ENCODE measurements at places on chromosomes 12 and 14.
A peak's percentile ranks its signal among the peaks of the same experiment; 100 is the strongest.

- DNase-seq, result peak; percentile 39
These were observed 99.6 kb downstream of the APAF1 start for GRCh38 chr12:98744680-98745079.

DNA sequence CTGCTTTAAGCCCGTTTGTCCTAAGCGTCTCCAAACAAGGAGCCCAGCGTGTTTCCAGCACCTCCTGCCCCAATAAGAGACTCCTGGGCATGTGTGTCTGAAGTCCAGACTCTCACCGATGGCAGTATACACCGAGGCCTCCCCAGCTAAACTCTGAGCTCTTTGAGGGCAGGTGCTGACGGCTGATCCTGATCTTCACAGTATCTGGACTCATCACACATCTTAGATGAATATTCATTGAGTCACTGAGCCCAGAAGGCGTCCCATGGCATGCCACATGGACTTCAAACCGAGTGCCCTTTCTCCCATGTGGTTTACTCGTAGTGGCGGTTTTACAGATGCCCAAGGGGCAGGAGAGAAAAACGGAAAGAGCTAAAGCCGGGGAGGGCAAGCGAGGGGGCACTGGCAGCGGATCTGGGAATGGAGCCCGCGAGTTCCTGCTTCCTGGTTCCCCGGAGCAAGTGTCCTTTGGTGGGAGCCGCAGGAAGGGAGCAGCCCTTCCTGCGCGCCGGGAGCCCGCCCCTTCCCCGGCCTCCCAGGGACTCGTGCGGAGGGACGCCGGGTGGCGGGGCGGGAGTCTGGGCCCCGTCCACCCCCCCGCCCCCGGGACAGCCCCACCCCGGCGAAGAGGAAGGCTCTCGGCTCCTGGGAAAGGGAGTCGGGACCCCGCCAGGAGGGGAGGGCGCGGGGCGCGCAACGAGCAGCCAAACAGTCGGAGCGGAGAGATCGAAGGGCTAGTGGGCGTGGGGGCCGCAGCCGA is 585 bp upstream of the TEAD4 start:
- no peak for DNase-seq

- DNase-seq, result peak; percentile 77
These were observed 560 bp downstream of the LGALS3 start for GRCh38 chr14:55129428-55130195.

DNA sequence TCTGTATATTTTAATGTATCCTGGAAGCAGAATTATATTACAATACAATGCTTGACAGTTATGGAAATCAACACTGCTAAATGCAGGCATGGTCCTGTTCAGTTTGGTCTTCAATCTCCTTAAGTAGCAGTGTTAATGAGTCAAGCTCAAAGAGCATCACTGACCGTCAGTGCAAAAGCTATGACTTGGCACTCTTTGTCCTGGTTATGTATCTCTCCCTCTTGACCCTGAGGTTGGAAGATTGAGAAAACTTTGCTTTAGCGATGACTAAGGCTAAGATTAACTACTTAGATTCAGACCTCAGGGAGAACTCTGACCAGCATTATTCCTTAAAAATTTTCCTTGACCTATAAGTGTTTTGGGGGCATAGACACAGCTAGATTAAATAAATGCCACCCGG is 10.9 kb downstream of the CLEC7A start:
- no peak for DNase-seq

- DNase-seq, result no peak
These were observed 31.4 kb downstream of the PPFIBP1 start for GRCh38 chr12:27555361-27555760.

GRCh38 chr14:92759679-92760523 is 11.5 kb upstream of the LGMN start:
- no peak for DNase-seq

DNA sequence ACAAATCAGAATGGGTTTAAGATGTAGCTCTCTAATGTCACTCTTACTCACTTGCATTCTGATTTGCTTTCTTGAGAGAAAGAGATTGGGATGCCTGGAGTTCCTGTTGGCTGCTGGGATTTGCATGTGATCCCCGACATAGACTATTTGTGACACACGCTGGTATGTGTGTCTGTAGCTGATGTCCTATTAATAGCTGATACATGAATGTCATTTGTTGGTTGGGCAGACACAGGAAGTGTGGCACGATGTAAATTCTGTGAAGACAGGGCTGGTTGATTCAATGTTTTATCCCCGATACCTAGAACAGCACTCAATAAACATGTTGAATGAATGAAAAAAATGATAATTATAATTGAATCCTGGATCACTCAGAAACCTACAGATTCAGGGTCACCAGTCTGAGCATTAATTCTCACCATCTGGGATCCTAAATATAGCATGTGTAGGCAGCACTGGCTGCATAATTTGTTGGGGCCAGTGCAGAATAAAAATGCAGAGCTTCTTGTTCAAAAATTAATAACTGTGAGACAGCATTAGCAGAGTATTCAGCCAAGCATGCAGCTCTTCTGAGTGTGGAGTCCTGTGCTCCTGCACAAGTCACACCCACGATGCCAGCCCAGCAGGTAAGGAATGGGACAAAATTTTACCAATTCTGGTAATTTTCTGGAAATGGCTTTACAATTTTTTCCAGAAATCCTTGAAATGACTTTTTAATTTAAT is 35.5 kb upstream of the SOCS2 start:
- no peak for DNase-seq

GRCh38 chr14:95503365-95504134 is 12.9 kb downstream of the SYNE3 start:
- DNase-seq, result no peak

- DNase-seq, result no peak
These were observed 29.2 kb downstream of the ZC3H14 start for GRCh38 chr14:88592031-88592430.

DNA sequence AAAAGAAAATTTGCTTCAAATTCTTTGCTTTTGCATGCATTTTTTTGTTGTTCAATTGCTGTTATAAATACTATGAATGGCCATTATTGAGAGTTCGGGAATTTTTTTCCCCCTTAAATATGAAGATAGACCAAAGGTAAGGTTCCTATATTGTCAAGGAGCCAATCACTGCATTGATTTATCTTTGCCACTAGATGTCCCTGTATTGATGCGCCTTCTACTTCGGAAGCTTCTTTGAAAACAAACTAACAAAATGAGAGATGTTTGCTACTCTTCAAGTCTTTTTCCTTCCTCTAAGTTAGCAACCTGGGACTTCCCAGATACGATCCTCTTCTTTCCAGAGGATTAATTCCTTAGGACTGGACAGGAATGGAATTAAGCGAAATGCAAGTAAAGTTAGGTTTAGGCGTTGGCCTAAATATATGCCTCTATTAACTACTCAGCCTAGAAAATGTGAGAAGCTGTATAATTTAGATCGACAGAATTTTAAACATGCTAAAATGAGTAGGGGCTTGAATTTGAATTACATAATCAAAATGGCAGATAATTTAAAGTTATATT is 318.1 kb downstream of the AEBP2 start:
- DNase-seq, result peak; percentile 9

DNA sequence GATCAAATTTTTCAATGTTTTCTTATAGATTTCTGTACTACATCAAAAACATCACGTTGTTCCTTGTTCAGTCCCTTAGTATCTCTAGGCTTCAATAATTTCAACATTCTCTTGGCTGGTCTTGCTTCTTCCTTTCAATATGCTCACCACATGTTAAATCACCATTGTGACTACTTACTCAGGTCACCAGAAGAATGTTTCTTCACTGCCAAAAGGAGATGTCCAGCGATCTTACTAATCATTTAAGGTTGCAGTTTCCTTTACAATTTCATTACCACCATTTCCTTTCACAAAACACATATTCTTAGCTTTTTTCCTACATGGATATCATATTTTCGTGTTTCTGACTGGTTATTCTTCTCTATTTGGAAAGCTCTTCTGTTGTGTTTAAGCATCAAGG is 363.8 kb downstream of the NAV3 start:
- DNase-seq, result no peak

DNA sequence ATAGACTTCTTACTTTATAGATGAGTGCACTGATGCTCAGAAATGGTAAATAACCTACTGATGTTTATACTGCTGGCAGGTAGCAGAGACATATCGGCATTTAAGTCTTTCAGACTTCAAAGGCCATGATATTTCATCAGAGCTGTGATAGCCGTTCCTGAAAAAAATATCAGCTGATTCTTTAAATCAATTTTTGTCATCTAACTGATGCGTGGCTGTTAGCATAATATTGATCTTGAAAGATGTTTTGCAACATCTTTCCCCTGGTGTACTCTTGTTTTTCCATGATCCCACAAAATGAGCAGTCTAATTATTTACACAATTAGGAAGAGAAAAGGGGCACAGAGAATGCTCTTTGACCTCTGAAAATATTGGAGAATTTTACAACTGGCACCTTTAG is 1.6 kb upstream of the SLCO1B1 start:
- no peak for DNase-seq

GRCh38 chr12:50174971-50175715 is 8.0 kb upstream of the CERS5 start:
- peak; percentile 71 for DNase-seq

- DNase-seq, result no peak
These were observed 8.8 kb downstream of the PTPN6 start for GRCh38 chr12:6959805-6960592.

DNA sequence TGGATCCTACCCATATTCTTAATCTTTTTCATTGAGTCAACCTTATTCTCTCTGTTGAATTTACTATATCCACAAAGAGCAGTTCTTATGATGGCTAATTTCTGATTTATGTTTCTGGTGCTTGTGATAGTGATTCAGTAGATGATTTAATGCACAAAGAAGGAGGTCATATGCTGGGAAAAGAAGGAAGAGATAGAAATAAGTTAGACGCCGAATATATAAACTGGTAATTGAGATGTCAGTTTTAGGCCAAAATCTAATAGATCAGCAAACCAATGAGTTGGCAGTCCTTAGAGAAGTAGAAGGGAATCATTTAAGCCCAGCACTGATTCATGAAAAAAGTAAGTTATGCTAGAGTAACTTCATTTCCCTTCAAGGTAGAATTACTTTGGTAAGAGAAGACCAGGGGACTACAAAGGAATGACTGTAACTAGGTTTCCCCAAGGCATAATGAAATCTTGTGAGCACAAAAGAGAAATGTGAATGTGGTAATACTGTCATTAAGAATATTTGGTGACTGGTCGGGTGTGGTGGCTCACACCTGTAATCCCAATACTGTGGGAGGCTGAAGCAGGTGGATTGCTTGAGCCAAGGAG is 132.4 kb downstream of the TGFB3 start:
- DNase-seq, result no peak

GRCh38 chr12:56546680-56547079 is 25.1 kb downstream of the RBMS2 start:
- DNase-seq, result no peak

GRCh38 chr14:60008042-60008441 is 83.7 kb upstream of the PCNX4 start:
- DNase-seq, result no peak

DNA sequence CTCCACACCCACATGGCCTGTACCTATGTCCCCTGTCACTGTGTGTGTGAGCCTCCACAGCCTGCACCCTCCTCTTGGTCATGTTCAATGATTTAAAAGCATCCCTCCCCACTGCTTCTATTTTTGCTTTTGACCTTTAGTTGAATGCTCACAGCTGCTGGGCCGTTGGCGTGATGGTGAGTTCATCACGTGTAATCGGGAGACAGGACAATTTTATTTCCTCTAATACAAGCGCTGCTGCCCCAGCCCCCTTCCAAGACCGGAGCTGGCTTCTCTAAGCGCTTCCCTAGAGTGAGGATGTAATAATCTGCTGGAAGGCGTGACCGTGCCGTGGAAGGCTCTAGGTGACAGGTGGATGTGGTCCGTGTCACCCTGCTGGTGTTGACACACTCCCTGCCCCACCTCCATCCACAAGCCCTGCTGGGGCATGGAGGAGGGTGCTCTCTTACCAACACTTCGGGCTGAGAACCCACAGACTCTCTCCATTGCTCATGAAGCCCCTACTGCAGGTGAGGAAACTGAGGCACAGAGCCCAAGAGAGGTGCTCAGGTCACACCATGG is 25.4 kb downstream of the CCDC85C start:
- no peak for DNase-seq

DNA sequence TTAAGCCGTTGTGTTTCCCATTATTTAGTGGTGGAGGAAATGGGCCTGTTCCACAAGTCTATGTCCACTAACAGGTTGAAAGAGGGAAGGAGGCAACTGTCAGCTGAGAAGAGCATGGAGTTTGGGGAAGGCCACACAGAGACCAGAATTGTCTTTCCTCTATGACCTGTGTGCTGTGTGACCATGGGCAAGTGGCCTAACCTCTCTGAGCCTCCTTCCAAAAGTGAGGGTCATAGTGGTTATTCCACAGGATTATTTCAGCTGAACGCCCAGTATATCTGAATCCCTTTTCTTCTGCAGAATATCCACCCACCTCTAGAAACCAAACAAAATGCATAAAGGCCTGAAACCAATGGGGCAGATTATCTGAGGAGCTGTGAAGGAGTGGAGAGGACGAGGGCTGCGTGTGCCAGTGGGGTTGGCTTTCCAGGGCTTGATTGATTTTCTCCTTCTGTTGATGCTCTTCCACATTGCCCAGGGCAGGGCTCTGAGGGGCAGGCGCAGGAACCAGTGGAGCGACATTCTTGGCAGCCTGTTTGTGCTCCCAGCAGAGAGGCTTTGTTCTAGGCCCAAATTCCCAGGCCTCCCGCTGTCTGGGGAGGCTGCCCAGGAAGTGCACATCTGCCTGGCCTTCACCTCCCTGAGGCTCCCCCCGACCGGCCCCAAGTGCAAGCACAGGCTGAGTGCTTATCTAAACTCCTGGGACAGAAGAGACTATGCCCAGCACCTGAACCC is 452.7 kb downstream of the BCL11B start:
- no peak for DNase-seq

Measured in CD4-positive, alpha-beta memory T cell (primary cell).